ENCODE measurements at places on chromosomes 2 and 18.

GRCh38 chr2:208984376-208985090 is 439.3 kb upstream of the MAP2 start:
- DNase-seq = no peak

DNA sequence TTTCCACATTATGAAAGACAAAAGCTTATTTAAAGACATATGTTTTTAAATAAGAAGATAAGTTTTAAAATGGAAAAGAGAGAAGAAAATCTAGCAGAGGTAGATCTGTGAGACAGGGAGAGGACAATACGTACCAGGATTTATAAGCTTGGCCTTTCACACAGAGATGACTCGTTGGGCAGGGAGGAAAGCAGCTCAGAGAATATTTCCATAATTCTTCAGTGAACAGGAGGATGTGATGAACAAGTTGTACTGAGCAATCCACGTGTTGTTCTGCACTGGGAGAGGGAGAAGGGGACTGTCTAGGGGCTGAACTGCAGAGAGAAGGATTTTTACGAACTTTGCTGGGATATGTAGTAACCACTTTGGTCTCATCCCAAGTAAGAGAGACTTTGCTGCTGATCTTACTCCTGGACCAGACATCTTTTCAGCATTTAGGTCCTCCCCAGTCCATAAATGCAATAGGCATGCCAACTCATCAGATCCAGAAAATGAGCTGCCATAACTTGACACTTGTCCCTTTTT is 162.5 kb upstream of the SETBP1 start:
- no peak for DNase-seq

GRCh38 chr2:20622296-20622686 is 28.6 kb downstream of the HS1BP3 start:
- no peak for DNase-seq

GRCh38 chr18:41378598-41378997 is 576.4 kb upstream of the PIK3C3 start:
- DNase-seq = no peak

- no peak for DNase-seq
Observed at GRCh38 chr2:10269711-10270610, 32.7 kb upstream of the HPCAL1 start.

DNA sequence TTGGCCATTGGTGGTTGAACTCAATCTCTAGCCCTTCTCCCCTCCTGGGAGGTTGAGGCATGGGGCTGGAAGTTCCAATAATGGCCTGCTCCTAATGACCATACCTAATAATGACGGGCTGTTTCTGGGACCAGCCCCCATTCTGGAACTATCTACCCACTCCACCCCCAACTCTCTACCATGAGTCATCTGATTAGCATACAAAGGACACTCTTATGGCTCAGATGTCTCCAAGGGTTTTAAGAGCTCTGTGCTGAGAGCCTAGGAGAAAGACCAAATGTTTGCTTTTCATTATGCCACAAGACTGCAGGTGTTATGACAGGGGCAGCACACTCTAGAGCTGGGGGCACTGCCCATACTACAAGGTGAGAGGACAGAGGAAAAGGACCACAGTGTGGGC is 137.0 kb upstream of the NCKAP5 start:
- no peak for DNase-seq

- no peak for DNase-seq
Observed at GRCh38 chr2:210392469-210392881, 77.5 kb upstream of the MYL1 start.

GRCh38 chr18:25399554-25399953 is 47.6 kb upstream of the ZNF521 start:
- DNase-seq = no peak

- DNase-seq = no peak
Observed at GRCh38 chr2:224666951-224667553, 49.1 kb downstream of the CCDC195 start.

- DNase-seq = no peak
Observed at GRCh38 chr18:76323891-76324290, 171.2 kb downstream of the ZNF516 start.

DNA sequence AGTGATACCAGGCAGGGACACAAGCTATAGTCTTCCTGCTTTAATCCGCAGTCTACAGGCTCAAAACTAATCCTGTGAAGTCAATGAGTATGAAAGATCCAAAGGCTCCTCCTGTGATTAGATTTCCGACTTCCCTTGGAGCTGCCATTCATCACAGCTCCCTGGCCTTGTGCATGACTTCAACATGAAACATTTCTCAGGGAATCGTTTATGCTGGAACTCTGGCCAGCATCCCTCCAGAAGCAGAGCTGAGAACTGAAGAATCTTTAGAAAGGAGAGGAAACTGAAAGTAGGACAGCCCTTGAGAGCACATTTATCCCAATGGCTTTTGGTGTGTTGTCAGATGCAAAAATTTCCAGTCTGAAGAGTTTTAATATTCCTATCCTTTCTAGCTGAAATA is 84.3 kb upstream of the SESTD1 start:
- no peak for DNase-seq

GRCh38 chr2:18304849-18305248 is 255.6 kb downstream of the RDH14 start:
- DNase-seq = no peak

- no peak for DNase-seq
Observed at GRCh38 chr2:155830351-155830750, 502.2 kb downstream of the NR4A2 start.

- DNase-seq = no peak
Observed at GRCh38 chr2:63058144-63058920, 7.7 kb downstream of the OTX1 start.

- DNase-seq = no peak
Observed at GRCh38 chr2:219186754-219187456, 8.8 kb downstream of the RETREG2 start.

GRCh38 chr18:56637176-56637575 is 1.2 kb downstream of the TXNL1 start:
- no peak for DNase-seq

- DNase-seq = no peak
Observed at GRCh38 chr2:242064364-242065250, 195.1 kb downstream of the RTP5 start.

GRCh38 chr2:58428096-58429013 is 187.2 kb upstream of the FANCL start:
- DNase-seq = peak; percentile 30

DNA sequence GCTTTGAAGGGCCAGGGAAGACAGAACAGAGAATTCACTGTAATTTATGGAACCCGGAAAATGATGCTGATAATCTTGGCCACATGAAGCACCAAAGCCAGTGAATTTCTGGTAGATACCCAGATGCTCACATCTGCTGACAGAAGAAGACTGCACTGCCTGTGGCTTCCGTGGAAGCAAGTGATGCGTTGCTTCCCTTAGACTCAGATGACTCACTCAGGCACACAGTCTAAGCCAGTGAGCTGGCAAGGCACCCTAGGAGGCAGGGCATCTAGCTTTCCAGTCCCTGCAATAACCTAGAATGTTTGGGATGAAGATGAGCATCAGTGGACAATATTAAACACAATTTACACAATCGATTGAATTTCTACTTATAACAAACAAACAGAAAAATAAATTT is 284.7 kb downstream of the CMPK2 start:
- DNase-seq = no peak

DNA sequence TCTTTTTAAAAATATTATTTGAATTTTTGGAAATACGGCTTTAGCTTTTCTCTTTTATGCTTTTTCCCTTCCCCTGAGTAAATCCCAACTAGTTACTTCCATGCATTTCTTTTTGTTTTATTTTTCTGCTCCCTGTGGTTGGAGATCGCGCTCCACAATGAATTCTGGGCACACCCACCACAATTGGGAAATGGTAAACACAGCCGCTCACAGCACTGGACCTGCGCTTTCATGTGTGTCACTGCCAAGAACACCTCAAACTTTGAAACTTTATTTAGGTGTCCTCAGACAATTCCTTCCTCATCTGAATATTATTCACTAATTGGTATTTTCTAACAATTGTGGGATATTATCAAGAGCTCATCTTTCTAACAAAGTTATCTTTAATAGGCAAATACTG is 82.8 kb upstream of the TMEM18 start:
- DNase-seq = no peak

DNA sequence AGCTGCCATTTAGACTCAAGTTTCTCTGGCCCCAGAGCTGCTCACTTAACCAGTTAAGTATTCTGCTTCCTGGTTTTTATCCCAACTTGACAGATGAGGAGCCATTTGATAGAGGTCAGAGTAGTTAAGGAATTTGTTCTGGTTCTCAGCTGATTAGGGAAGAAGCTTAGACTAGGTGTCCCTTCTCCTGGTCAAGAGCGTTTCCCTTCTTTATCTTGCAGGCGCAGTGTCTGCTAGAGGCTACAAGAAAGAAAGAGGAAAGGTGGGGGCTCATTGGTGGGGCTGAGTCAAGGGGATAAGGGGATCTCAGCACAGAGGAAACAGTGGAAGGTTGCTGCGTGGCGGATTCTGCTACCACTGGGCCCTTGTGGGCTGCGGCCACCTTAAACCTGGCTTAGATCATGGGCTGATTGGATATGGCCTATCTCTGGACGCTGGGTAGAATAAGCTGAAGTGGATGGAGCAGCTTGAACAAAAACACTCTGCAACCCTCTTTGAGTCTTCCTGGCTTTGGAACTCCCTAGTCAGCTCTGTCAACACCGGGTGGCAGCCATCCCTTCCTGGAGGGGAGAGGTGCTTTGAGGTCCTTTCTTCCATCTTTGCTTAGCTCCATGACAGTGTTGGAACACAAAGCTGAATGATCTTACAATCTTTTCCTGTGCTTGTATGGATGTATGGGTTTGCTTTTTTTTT is 70.8 kb downstream of the QPCT start:
- no peak for DNase-seq

- peak; percentile 32 for DNase-seq
Observed at GRCh38 chr2:60551240-60552077, 2.0 kb downstream of the BCL11A start.

All from NCI-H1092 (cell line).